Thymus (tissue), 14 donors: ENCODE measurements at places on chromosomes 13 and 19. TPM values are rescaled to one million over a fixed set of nuclear protein-coding genes. Genes with fewer than 3 reads are reported as not detected.

DNA sequence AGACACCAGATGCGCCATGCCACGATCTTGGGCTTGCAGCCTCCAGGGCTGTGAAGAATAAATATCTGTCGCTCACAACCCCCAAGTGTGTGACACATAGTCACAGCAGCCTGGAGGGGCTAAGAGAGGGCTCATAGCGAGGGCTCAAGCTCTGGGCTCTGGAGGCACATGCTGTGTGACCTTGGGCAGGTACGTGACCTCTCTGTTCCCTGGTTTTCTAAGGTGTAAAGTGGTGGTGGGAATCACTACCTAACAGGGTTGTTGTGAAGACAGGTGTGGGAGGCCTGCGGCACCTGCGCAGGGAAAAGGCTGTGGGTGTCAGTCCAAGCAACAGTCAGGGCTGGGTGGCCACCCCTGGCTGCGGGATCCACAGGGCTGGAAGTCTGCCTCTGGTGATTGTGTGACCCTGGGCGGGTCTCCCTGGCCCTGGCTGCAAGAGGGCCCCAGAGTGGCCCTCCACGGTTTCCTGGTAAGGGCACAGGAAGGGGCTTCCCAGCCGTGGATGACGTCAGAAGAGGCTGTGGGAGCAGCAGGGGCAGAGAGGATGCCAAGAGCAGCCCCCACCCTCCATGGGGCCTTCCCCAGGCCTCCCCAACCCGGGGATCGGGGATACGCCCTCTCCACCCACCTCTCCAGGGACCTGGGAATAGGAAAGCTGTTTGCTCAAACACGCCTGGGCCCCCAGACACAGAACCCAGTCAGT, 218.8 kb upstream of the SGCG start:
- no peak for DNase-seq

GRCh38 chr19:7871437-7872305, 2.5 kb downstream of the PRR36 start:
- no peak for DNase-seq

GRCh38 chr19:22832031-22832762, at the start of gene ZNF723:
Gene ZNF723 (plus strand): TSS chr19:22832291. CDS start chr19:22832380, 89 bp downstream.
- no peak for DNase-seq

DNA sequence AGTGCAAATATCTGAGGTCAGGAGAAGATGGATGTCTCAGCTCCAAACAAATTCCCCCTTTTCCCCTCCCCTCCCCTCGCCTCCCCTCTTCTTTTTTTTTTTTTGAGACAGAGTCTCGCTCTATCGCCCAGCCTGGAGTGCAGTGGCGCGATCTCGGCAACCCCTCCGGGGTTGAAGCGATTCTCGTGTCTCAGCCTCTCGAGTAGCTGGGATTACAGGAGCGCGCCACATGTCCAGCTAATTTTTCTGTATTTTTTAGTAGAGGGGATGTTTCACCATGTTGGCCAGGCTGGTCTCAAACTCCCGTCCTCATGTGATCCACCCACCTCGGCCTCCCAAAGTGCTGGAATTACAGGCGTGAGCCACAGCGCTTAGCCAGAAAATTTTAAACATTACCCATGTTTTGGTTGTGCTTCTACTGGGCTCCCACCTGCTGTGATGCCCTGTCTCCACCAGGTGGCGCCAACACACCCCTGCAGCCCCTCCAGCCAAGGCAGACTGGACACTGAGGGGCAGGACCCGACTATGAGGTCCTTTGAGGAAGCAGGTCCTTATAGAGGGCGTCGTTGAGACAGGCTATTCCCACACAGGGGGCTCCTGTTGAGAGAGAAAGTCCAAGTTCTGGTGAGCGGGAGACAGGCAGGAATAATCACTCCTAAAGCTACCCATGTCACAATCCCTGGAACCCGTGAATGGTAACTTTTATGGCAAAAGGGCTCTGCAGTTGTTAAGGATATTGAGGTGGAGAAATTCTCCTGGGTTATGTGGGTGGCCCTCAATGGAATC, 6.3 kb downstream of the ERICH4 start:
- no peak for DNase-seq

DNA sequence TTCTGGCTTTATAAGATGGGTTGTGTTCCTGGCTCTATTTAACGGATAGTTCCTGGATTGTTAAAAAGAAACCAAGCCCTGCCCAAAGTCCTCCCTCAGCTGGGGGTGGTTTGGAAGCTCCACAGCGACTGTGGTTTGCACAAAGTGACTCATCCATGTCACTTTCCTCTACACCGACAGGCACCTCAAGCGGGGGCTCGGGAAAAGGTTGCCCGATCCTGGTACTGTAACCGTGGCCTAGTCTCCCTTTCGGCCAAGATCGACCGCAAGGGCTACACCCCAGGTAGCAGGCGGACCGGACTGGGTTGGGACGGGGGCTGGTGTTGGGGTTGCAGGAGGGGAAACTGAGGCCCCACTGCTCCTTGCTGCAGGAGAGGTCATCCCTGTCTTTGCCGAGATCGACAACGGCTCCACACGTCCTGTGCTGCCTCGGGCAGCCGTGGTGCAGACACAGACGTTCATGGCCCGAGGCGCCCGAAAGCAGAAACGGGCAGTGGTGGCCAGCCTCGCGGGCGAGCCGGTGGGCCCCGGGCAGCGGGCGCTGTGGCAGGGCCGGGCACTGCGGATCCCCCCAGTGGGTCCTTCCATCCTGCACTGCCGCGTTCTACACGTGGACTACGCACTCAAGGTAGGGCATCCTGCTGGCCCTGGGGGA, 1.6 kb downstream of the ARRDC2 start:
- no peak for DNase-seq

GRCh38 chr19:7366701-7367420, 18.1 kb downstream of the ARHGEF18 start:
- DNase-seq = no peak

DNA sequence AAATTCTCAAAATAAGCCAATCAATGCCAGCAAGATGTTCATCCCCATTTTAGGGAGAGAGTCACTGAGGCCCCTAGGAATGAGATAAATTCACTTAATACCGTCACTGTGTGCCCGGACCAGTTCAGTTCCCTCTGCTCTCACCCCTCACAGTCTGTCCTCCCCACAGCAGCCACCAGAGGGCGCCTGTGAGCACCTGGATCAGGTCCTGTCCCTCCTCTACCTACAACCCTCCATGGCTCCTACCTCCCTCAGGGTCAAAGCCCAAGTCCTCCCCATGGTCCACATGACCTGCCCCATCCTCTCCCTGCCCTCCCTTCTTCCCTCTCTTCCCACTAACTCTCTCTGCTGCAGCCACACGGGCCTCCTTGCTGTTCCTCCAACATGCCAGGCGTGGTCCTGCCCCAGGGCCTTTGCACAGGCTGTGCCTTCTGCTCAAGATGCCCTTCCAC, 42.0 kb upstream of the NFIC start:
- DNase-seq = no peak

- DNase-seq = peak; percentile 63
Observed at GRCh38 chr19:12202250-12202649, 39.4 kb downstream of the ZNF136 start.

DNA sequence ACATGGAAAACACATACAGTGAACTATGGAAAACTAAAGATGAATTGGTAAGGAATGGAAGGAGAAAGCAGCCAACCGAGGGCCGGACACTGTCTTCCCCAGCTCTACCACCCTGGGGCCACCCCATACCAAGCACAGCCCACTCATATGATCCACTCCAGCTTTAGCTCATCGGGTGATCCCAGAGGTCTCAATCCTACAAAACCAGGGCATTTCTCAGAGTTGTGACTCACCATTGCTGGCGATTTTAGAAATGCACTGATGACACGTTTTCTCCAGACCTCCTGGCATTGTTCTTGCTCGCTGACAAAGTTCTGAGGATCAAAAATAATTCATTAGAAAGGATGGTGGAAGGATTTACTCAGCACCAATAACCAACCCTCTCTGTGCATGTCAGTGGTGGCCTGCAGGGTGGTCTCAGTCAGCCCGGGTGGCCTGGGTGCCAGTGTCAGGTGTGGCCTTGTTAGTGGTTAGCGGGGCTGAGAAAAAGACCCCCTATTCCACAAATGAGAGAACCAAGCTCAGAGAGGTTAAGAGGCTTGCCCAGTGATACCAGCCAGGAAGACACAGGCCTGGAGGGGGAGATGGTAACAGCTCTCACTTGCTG, 6.6 kb downstream of the TMEM272 start:
- no peak for DNase-seq

DNA sequence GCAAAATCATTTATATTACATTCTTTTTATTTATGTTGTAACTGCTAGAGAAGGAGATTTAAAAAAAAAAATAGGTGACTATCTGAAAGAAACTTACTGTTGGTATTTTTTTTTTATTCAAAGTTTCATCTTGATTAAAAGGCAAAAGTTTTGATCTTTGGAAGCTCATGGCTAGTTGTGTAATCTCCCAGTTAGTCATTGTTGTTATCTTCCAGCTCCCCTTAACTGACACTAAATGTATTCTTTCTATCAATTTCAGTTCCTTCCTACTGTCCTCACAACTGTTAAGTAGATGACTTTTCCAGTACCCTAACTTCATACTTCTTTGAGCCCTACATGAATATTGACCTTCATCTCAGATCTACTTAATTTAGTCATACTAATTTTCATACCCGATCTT, 71.1 kb downstream of the PIBF1 start:
- no peak for DNase-seq

DNA sequence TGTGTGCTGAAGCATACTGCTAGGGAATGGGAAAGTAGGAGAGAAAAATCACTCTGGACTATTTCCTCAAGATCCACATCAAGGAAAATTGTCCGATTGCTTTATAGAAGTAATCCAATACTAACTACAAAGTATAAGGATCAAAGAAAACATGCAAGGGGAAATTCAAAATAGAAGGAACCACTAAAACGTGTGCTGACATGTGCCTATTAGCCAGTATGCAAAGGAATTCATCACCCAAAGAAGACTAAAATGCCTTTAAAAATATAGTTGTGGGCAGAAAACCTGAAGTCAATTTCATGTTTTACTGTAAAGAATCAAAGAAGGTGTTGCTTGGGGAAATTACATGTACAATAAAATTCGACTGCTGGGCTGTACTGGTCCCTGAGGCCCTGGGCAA, 14.3 kb downstream of the DLEU7 start:
- DNase-seq = no peak

Gene LRRC63
- polyA plus RNA-seq = 0.46 TPM

Gene IGFL2
- 6.9 TPM for polyA plus RNA-seq

Gene ATP4B
- 0.34 TPM for polyA plus RNA-seq
